ENCODE measurements at places on chromosomes 16 and 17.

DNA sequence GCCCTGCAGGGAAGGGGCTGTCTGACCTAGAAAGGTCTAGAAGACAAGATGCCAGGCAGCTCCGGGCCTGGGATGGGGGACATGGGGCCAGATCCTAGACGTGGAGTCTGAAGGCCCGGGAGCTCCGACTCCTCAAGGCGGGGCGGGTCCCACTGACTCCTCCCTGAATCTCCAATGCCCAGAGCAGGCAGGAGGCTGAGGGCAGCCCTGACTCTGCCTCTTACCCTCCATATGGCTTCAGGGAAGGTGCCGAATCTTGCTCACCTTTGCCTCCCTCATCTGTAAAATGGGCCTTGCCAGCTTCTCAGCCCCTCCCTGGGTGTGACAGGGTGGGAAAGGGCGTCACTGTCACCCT, 14.8 kb downstream of the VASN start:
- no peak for DNase-seq

- no peak for DNase-seq
Observed at GRCh38 chr16:71287911-71288310, 1.3 kb downstream of the CMTR2 start.

GRCh38 chr17:43140396-43141332, 15.5 kb upstream of the BRCA1 start:
- no peak for DNase-seq

- no peak for DNase-seq
Observed at GRCh38 chr16:75264999-75265910, 13.8 kb upstream of the BCAR1 start.

- DNase-seq: no peak
Observed at GRCh38 chr17:75724016-75725003, 3.1 kb downstream of the ITGB4 start.

- DNase-seq: no peak
Observed at GRCh38 chr16:85184404-85184803, 72.1 kb upstream of the CIBAR2 start.

DNA sequence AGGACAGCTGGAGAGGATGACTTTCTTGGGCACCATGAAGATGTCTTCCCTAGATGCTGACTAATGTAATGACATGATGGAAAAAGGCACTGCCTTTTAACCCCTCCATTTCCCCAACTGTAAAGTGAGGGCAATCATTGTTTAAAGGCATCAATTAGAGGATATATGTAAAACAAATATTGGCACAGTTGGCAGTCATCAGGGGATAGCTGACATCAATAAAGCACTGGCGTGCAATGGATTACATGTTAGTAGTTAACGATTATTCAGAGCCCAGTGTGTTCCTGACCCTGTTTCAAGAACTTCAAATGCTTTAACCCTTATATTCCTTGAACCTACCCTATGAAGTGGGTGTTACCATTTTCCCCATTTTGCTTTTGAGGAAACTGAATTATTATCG, 100.7 kb downstream of the TMEM114 start:
- DNase-seq: no peak

- DNase-seq: no peak
Observed at GRCh38 chr16:52861614-52862022, 191.1 kb downstream of the CHD9NB start.

GRCh38 chr16:30805370-30806169, 18.6 kb upstream of the ZNF629 start:
- peak; percentile 88 for DNase-seq

DNA sequence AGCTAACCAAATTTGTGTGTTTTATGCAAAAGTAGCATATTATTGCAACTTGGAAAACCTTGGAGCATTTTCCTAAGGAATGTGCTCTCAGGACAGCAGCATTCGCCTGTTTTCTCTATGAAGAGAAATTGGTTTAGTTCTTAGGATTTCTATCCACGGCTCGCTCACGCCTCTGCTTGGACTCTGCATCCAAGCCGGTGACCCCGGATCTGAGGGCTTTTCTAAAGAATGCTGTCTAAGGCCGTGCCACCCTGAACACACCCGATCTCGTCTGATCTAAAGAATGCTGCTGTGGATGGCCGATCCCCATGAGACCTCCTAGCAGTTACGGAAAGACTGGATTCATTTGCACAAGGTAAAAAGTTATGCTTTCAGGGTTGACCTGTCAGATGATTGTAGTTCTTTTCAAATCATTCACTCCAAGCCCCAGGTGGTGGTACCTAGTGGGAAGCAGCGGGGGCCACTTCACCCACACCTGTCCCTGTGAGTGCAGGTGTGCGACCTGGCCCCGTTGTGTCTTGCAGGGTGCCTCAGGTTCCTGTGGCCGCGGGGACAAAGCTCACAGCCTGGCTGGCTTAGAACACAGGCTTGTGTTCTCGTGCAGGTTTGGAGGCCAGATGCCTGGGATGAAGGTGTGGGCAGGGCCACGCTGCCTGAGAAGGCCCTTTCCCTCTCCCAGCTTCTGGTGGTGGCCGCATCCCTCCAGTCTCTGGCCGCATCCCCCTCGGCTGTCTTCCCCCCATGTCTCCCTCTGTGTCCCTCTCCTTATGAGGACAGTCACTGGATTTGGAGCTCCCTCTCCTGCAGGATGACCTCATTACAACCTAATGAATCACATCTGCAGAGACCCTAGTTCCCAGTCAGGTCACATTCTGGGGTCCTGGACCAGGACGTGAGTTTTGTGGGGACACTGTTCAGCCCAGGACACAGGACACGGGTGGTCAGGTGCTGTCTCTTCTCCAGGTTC, 71.1 kb downstream of the BANP start:
- peak; percentile 23 for DNase-seq

DNA sequence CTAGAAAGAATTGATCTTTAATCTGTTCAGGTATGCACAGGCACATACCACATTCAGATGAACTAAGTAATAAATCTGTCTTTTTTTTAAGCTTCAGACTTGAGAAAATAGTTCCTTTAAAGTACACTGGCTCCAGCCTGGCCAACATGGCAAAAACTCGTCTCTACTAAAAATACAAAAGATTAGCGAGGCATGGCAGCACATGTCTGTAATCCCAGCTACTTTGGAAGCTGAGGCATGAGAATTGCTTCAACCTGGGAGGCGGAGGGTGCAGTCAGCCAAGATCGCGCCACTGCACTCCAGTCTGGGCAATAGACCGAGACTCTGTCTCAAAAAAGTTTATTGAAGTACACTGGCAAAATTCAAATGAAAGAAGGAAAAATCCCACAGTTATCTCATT, 111.0 kb upstream of the NETO2 start:
- no peak for DNase-seq

All from dorsolateral prefrontal cortex (tissue), 122 donors.